Pons (tissue), 1 donor: ENCODE measurements at places on chromosomes 3 and 15.

- no peak for DNase-seq
These were observed 3.8 kb downstream of the RASGRF1 start for GRCh38 chr15:79086814-79087213.

- no peak for DNase-seq
These were observed 13.3 kb downstream of the ADAMTS7 start for GRCh38 chr15:78797951-78798350.

DNA sequence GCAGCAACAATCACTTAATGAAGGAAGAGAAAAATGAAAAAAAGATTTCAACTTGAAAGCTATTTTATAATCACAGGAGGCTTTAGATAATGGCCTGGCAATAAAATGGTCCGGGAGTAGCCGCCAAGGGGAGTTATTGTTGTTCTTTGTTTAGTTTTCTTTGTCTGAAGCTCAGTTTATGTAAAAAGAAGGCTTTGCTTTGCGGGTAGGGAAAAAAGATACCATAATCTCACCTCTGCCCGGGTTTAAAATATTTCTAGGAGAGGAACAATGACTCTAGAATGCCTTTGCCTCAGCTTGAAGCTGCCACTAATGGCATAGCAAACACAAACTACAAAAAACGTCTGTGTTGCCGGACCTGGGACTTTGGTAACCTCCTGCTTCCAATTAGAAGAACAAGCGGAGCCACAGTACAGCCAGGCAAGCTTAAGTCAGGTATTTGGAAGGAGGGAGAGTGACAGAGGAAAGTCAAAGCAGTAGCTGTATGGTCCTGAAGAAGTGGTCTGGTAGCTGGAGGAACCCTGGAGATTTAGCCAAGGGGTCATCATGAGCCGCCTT lies 764.5 kb downstream of the TUSC7 start:
- no peak for DNase-seq

DNA sequence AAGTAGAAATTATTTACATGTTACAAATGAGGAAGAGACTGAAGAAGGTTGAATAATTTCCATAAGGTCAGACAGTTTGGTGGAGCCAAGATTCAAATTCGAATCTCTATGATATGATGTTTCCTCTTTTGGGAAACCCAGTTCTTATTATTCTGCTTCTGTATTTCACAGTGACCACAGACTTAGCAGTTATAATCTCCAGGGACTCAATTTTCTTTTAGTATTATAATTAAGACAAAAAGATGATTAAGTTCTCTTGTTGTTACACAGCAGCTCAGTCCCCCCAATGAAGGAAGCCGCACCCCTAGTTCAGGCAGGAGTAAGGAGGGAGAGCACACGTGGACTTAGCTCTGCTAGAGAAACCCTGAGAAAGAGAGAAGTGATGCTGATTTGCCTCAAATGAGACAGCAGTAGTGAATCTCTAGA lies 130.6 kb downstream of the CCNL1 start:
- DNase-seq, result no peak

DNA sequence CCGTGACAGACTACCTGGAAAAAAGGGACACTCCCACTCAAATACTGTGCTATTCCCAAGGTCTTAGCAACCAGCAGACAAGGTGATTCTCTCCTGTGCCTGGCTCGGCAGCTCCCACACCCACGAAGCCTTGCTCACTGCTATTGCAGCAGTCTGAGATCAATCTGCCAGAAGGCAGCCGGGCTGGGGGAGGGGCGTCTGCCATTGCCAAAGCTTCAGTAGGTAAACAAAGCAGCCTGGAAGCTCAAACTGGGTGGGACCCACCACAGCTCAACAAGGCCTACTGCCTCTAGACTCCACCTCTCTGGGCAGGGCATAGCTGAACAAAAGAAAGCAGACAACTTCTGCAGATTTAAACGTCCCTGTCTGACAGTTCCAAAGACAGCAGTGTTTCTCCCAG lies 128.4 kb upstream of the SETMAR start:
- DNase-seq, result no peak

DNA sequence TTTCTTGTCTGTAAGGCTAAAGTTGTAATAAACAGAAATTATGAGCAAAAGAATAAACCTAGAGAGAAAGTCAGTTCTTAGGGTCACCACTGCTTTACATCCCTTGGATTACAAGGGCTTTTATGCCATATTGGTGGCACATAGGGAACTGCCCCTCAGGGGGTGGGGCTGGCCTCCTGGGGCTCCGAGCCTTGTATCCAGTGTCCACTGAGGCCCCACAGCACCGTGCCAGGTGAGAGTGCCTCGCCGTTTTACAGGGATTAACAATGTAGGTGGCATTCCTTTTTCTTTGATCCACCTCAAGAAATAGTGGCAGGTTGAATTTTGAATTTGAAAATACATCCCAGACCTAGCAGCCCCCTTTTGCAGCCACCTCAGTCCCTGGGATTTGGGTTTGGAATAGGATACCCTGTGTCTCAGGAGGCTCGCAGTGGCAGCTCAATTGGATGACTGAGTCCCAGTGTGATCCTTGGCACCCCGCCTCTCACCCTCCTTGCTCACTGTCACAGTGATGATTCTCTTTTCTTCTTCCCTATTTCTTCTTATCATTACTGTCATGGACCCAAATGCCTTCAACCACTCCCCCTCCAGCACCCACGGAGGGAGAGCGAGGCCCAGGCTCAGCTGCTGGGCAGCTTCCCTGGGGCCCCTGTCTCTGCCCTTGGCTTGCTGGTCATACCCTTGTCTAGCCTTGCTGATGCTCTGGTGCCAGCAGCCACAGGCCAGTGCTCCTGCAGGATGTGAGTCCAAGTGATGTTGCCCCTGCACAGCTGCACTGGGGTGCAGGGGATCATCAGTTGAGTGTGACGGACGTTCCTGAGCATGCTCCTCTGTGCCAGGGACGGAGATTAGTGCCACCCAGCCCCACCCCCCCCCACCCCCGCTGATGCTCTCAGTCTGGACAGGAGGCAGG lies 137.9 kb downstream of the DNAJB8 start:
- DNase-seq, result no peak

- no peak for DNase-seq
These were observed 32.4 kb downstream of the SELENOT start for GRCh38 chr3:150635526-150635925.

DNA sequence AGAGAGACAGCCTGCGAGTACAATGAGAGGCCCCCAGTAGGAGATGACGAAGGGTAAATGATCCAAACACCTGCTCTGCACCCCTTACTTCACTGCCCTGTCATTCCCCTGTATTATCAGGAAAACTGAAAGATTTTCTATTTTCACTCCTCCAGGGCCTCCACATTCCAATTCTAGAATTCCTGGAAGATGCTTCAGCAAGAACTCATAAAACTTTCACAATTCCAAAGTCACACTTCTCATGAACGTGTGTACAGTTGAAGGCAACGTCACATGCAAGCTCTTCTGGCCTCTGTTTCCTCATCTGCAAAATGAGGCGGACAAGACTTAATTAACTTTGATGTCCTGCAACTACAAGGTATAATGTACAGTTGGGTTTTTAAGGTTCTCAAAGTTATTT lies 62.8 kb upstream of the SPATA12 start:
- no peak for DNase-seq

DNA sequence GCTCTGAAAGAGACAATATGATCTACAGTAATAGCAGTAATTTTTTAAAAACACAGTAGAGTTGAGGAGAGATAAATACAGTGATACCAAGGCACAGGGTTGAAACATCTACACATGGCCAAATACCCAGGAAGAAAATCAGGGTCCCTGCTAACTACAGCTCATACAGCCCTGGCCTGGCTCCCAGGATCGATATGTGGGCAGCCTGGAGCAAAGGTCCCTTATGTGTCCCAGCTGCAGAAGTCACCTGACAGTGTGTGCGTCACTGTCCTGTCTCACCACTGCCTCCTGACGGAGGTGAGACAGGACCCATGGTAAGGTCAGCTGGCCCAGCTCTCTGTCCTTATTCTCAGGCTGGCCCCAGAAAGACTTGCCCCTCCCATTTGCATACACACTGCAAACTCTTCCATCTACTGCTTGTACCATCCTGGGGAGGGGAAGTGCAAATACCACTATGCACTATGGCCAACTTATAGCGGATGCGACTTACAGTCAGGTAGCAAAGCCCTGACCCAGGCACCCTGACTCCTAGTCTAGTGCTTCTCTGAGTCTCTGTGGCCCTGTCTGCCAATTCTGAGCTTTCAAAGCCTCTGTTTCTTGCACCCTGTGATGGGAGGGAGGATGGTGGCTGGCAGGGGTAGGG lies 22.0 kb upstream of the BCL2L10 start:
- DNase-seq, result no peak

DNA sequence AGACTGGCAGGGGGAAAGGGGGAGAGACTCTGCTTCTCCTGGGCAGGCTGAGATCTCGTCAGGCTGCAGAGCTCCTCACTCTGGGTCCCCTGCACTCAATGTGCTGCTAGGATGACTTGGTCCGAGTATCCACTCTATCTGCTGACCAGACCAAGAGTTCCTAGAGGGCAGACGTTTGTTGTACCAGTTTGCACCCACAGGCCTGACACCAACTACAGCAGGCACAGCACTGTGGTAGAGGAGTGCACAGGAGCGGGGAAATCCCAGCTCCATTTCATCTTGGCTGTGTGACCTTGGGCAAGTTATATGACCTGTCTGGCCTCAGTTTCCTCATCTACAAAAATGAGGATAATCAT lies 29.0 kb downstream of the CCDC12 start:
- no peak for DNase-seq

- peak; percentile 74 for DNase-seq
These were observed 1.7 kb downstream of the HYAL2 start for GRCh38 chr3:50320853-50321335.

GRCh38 chr3:108472001-108472591 lies 38.3 kb downstream of the MYH15 start:
- no peak for DNase-seq

GRCh38 chr3:101913168-101913567 lies 63.9 kb downstream of the NFKBIZ start:
- no peak for DNase-seq

GRCh38 chr3:106047221-106047620 lies 178.4 kb upstream of the CBLB start:
- no peak for DNase-seq

- no peak for DNase-seq
These were observed 38.6 kb upstream of the APH1B start for GRCh38 chr15:63238796-63239195.

DNA sequence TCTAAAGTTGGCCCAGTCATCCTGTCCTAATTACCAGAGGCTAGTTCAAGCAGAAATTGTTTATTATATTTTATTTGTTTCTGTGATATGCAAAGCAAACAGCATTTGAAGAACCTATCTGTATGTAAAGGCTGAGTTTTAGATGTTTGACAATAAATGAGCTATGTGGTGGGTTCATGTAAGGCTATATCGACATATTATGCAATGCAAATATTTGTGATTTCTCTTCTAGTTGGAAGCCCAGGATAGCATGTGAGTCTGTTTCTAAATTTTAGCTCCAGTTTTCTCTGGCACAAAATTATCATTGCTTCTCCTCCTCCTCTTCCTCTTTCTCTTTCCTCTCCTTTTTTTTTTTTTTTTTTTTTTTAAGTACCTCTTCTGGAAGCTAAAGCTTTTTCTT lies 263.2 kb upstream of the LMCD1 start:
- DNase-seq, result no peak

- peak; percentile 59 for DNase-seq
These were observed 785 bp upstream of the IFT57 start for GRCh38 chr3:108222853-108223565.

GRCh38 chr3:151630938-151631441 lies 102.7 kb upstream of the AADACL2 start:
- peak; percentile 5 for DNase-seq

- no peak for DNase-seq
These were observed 125.9 kb downstream of the MYRIP start for GRCh38 chr3:39935261-39935660.

GRCh38 chr15:34284937-34285336 lies 52.6 kb downstream of the SLC12A6 start:
- no peak for DNase-seq

- DNase-seq, result no peak
These were observed 580.1 kb downstream of the ROBO2 start for GRCh38 chr3:77620009-77620408.

DNA sequence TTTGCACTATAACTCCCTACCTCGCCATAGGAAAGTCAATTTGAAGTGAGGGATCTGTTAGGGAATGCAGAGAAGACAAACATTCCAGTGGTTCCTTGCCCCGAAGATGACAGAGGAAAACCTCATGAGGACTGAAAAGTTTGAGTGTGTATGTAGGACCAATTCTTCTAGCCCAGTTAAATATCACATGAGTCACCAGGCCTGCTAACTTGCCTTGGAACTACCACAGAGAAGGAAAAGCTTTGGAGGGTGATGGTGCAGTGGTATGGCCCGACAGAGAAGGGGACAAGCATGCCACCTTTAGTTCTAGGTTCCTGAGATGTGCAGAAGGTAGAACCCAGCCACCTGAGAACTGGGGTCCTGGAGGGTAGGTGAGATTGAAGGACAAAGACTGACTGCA lies 2.6 kb upstream of the UPK1B start:
- no peak for DNase-seq

- no peak for DNase-seq
These were observed 144.6 kb upstream of the MEF2A start for GRCh38 chr15:99421172-99421656.

DNA sequence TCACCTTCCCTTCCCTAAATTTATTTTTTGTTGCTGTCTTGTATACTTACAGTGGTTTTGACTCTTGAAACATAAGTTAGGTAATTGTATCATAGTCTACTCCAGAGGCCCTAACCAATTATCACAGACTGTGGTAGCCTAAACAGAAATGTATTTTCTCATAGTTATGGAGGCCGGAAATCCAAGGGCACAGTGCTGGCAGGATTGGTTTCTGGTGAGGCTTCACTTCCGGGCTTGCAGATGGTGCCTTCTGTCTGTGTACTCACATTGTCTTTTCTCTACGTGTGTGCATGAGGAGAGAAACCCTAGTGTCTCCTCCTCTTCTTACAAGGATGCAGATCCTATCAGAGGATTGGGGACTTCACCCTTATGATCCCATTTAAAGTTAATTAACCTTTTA lies 290.2 kb upstream of the KCNMB2 start:
- DNase-seq, result no peak

DNA sequence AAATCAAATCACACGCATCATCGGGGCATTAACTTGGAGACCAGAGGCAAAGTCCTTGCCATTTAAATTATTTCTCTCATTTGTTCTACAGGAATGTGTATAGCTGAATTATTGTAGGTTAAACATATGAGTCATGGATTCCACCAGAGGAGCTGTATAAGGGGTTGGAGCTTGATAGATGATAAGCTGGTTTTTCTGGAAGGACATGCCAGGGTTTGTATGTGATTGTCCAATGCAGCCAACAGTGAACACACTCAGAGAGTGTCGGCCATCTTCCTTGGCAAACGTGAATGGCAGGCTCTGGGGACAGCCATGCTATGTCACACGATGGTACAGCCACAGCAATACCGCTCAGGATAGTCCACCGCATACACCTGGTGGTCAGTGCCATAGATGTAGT lies 25.1 kb downstream of the SSUH2 start:
- DNase-seq, result no peak

GRCh38 chr3:65174713-65175112 lies 486.9 kb upstream of the ADAMTS9 start:
- DNase-seq, result no peak

DNA sequence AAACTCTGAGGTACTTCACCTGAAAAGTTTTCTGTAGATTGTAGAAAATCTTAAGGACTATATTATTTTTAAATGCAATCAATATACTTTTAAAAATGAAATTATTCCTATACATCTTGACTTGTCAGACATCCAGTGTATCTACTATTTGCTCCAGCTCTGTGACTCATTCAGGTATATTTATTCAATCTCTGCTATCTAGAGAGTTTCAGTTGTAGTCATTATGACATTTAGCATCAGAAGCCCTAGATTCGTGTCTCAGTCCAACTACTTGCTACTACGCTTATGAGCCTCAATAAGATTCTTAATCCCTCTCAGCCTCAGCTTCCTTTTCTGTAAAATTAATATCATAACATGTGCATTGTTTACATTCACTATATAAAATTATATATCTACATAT lies 22.3 kb upstream of the EIF1B start:
- no peak for DNase-seq
